ENCODE measurements at places on chromosomes 4 and X.

- no peak for ATAC-seq
These were observed 190.2 kb upstream of the POF1B start for GRCh38 chrX:85569686-85570085.

GRCh38 chr4:152515678-152516077, 20.2 kb downstream of the FBXW7 start:
- ATAC-seq = peak; percentile 88

- ATAC-seq = no peak
These were observed 1512.5 kb downstream of the STIM2 start for GRCh38 chr4:28373191-28373590.

GRCh38 chr4:48342606-48342880, 1.2 kb downstream of the SLAIN2 start:
- ATAC-seq = peak; percentile 0

DNA sequence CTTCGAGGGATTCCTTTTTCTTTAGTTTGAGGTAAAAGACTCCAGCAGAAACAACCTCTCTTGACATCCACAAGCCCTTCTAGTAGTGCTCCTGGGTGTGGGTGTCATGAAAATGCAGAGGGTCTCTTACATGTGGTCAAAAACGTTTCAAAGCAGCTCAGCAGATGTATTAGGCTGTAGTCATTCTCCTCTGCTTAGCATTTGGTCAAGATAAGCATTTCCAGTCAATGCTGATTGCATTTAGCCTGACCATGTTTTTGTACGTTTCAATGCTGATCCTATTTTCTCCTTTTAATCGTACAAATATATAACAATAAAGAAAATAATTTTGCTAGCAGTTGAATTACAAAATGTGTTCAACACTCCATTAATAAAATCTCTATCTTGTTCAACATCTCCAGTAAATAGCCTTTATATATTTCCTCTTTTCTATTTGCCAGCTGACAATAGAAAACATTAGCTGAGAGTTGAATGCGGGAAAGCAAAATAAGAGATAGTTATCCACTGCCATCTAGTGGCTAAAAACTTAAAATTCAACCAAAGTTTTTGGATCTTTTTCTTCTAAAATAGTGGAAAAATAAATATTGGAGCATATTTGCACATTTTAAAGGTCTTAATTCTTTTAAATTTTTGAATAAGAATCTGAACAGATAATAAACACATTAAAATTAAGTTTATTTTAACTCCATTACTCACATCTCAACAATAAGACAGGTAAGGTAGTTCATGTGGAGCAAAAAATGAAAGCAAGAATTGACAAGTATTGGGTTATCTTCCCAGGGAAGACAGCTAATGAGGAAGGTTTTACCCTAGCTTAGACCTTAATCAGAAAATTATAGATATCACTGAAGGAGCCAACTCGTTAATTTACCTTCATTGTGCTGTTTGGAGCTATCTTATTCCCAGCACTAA, 15.2 kb upstream of the PACRGL start:
- ATAC-seq = 0 out of 3 replicates have a peak, but pooled peaks have one; percentile 41

Data from SK-N-SH treated with all-trans-retinoic acid at 6 μM for 48 hours (cell line).